ENCODE measurements at places on chromosomes 6 and 20. TPM values are rescaled to one million over a fixed set of nuclear protein-coding genes. Genes with fewer than 3 reads are reported as not detected.

LPA gene
- total RNA-seq, result not detected

DOK5 gene
- total RNA-seq, result not detected

DSP gene
- total RNA-seq, result 163 TPM

SLC18B1 gene
- 19.5 TPM for total RNA-seq

TMEM74B gene
- not detected for total RNA-seq

CPNE5 gene
- not detected for total RNA-seq

E2F1 gene
- total RNA-seq, result 3.7 TPM

Data from MCF 10A (cell line).